Neural crest cell (in vitro differentiated cells): ENCODE measurements at places on chromosomes 4 and X.

GRCh38 chrX:13271511-13271910 is 48.3 kb downstream of the ATXN3L start:
- no peak for DNase-seq

DNA sequence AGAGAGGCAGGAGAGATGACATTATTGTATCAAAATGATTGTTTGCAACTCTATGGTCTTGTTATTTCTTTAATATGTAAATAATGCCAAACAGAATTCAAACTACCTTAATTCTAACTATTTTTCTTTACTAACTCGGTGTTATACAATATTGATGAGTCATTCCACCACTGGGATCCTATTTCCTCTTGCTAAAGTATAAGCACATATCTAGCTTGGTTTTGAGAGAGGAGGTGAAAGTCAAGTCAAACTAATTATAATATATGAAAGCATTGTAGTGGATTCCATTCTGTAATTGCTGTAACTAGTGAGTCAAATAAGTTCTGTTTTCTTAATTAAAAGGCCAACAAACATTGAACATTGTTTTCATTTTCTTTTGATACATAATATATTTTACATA is 837.6 kb downstream of the PDHA2 start:
- no peak for DNase-seq

DNA sequence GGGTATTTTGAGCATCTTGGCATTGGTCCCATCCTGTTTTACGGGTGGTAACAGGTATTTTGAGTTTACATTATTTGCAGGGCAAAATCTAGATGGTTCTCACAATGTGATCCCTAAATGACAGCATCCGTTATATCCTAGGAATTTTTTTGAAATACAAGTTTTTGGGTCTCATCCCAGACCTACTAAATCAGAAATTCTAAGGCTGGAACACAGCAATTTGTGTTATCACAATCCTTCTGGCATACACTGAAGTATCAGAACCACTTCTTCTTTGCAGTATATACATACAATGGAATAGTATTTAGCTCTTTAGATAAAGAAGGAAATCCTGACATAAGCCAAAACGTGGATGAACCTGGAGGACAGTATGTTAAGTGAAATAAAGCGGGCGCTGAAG is 104.1 kb upstream of the LSM6 start:
- DNase-seq: no peak

DNA sequence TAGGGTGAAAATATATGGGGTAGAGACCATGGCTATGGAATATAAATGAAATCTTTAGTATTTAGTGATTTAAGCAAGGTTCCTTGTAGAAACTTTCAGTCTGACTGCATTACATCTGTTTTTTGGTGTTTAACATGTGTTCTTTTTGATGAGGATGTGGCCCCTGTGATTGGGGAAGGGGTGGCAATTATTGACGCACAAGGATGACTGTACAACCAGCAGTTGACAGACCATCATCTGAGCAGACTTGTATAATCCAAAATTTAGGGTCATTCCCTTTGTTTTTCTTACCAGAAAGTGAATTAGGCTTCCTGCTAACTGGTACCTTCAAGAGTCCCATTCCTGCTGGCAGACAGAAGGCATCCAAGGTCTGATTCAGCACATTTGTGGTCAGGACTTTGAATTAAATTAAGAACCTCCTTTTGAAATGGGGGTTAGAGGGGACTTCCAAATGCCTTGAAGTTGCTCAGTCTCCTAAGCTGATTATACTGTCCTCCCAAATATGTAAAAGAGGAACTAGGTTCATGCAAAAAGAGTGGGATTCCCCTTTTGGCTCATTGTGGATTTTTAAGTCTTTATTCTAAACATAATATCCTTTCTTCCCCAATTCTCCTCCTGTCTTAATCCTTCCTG is 112.4 kb upstream of the CXCL13 start:
- DNase-seq: no peak

DNA sequence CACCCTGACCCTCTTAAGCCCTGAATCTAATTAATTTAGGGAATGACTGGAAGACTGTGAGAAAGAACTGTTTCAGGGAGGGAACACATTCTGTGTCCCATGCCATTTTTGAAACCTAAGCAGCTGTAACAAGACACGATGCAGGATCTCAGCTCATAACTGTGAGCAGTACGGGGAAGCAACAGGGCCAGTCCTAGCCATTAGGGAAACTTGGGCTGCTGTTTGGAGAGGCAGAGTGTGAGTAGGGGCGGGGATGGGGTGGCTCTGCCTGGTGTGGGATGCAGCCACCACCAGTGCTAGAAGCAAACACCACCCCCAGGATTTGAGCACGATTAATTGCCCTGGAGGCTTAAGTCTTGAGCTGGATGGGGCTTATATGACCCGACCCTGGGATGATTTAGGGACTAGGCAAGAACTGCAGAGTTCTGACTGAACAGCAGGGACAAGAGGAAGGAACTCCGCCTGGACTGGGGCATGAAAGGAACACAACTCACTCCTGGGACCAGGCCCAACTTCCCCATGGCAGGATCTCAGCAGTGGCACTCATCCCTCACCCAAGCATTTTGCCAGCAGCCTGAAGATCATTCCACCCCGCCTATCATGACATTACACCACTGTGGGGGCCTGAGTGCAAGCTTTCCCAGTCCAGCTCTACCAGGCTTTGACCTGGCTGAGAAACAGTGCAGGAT is 43.1 kb downstream of the ATRX start:
- DNase-seq: no peak

GRCh38 chr4:89653012-89653411 is 183.9 kb downstream of the SNCA start:
- DNase-seq: no peak

DNA sequence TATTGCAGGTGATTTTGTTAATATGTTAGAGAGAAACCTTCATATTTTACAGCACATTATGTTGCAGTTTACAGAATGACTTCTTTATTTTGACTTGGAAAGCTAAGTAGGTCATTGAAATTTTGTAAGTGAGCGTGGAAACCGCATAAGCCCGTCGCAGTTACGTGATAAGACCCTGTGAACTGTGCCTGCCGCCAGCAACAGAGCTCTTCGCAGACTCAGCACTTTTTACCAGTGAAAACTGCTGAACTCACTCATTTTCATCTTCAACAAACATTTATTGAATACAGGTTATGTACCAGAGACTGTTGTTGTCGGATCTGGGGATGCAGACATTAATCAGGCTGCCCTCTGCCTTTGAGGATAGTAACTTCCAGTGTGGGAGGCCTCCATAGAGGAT is 355.7 kb downstream of the HS3ST1 start:
- DNase-seq: no peak

- DNase-seq: no peak
These were observed 22.3 kb downstream of the AMOT start for GRCh38 chrX:112818114-112819007.

- no peak for DNase-seq
These were observed 120.2 kb downstream of the KLHL8 start for GRCh38 chr4:87100168-87100567.

DNA sequence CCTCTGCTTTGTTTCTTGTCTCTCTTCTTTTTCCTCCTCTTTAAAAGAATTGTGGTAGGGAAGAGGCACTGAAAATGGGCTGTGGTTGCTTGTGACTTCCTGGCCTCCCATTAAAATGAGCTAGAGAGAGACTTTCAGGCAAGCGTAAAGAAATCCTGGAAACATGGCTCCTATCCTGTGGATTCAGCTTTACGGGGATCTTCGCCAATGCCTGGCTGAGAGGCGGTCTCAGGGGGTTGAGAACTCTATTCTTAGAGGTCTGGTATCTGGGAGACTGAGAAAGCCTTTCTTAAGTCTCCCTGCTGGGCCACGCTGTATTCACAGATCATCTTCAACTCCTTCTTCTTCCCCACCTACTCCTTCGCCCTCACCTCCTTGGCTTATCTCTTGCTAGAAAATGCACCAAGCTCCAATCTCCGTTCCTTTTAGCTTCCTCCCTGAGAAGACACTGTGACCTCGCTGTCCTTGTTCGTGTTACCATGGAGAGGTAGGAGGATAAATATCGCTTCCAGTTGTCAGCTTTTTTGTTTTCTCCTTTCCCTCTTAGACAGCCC is 542 bp upstream of the KLF8 start:
- no peak for DNase-seq

DNA sequence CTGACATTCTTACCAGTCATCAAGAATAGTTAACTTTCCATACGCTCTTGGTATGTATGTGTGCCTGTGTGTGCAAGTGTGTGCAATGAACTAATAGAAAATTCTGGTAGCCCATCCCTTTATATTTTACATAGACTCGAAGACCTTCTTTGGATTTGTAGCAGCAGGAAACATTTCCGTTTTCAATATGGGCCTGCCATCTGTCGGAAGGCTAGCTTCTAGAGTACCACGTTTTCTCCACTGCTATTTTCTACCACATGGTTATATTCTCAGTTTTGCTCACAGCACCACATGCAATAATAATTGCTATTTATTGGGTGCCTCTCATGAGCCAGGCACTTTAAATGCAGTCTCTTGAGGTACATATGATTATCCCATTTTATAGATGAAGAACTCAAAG is 47.9 kb upstream of the PTCHD1 start:
- no peak for DNase-seq

GRCh38 chr4:139554893-139555704 is 920 bp downstream of the SETD7 start:
- peak; percentile 74 for DNase-seq

GRCh38 chr4:11471046-11471441 is 42.4 kb upstream of the HS3ST1 start:
- DNase-seq: no peak

DNA sequence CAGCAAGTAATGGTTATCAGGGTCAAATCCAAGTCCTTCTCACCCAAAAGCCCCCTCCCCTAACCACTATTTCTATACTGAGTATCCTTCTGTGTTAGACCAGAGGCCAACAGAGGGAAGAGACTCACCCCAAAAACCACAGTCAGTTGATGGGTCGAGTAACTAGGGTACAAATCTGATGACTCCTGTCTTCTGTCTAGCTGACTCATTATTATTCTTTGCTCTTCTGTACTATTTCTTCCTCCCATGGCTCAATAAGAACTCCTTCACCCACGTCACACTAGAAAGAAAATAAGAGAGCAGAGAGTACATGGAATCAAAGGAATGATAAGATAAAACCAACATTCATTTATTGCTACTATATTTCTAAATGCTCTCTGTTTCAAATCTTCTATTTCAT is 2.0 kb downstream of the RAB40A start:
- no peak for DNase-seq

DNA sequence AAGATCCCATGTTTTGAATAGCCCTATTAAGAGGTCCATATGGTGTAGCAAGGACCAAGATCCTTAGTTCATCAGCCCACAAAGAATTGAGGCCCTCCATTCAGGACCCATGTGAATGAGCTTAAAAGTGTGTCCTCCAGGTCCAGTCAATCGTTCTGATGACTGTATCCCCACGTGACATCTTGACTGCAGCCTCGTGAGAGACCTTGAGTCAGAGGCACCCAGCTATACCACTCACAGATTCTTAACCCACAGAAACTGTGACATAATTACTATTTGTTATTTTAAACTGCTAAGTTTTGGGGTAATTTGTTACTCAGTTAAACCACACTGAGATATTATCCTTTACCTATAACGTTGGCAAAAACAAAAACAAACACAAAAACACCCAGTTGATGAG is 62.4 kb downstream of the ZNF182 start:
- DNase-seq: no peak

DNA sequence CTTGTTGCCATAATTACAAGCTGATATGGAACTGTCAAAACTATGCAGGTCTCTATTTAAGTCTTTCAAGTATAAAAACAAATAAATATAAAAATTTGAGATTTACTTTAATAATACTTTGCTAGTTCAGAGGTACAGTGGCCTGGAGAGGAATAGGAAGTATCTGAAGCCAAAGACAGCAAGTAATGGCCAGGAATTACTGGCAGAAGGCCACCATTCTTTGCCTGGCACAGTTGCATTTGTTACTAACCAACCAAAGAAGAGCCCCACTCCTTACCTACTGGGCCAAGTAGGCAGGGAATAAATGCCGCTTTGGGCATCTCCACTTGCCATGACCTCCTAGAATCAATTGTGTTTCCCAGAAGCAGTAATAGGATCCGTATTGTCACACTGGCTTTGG is 13.8 kb upstream of the ADAMTS3 start:
- DNase-seq: no peak

- no peak for DNase-seq
These were observed 34.0 kb upstream of the UCP1 start for GRCh38 chr4:140602714-140603113.

GRCh38 chr4:116088771-116089170 is 975.4 kb upstream of the NDST4 start:
- no peak for DNase-seq

DNA sequence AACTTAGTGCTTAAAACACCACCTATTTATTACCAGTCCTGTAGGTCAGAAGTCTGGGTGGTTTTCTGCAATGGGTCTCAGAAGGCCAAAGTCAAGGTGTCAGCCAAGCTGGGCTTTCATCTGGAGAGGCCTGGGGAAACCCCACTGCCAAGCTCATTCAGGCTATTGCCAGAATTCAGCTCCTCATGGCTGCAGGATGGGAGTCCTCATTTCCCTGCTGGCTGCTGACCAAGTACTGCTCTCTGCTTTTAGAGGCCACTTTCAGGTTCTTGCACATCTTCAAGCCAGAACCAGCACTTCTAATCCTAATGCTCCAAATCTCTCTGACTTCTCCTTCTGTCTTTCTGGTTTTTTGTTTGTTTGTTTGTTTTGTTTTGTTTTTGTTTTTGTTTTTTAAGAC is 109.3 kb downstream of the BCOR start:
- no peak for DNase-seq

DNA sequence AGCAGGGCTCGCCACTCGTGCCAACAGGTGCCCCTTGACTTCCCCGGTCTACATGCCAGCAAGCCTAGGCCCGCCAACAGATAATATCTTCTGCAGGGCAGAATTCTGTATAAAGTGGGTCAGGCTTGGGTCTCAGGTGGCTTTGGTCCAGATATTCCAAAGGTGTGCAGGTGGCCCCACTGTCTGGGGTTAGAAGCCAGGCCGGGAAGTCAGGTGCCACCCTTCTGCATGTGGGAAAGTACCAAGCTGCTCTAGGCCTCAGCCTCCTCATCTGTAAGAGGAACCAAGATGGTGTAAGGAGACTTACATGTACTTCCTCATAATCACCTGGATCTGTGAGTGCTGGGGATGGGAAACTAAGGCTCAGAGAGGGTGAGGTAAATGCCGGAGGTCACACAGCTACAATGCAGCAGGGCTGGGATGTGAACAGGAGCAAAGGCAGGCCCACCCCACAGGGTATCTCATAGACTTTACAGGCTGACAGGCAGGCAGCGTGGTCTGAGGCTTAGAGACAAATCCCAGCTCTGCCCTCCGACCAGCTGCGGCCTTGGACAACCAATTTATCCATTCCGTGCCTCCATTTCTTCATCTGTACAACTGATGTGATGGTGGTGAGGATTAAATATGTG is 35.9 kb downstream of the WDR1 start:
- DNase-seq: no peak

GRCh38 chr4:100061835-100062234 is 111.8 kb upstream of the H2AZ1 start:
- no peak for DNase-seq
